CD4-positive, alpha-beta T cell (primary cell): ENCODE measurements at places on chromosomes 16 and 17. TPM values are rescaled to one million over a fixed set of nuclear protein-coding genes. Genes with fewer than 3 reads are reported as not detected.

- no peak for DNase-seq
Measured at GRCh38 chr16:74480150-74481029, 59.1 kb upstream of the CLEC18B start.

GRCh38 chr17:31838636-31839225 lies 20.3 kb downstream of the COPRS start:
- no peak for DNase-seq

GRCh38 chr16:17331071-17331607 lies 139.6 kb downstream of the XYLT1 start:
- no peak for DNase-seq

GRCh38 chr17:31444026-31444425 lies 52.6 kb downstream of the RAB11FIP4 start:
- DNase-seq, result no peak

- no peak for DNase-seq
Measured at GRCh38 chr16:75732871-75733270, 6.6 kb upstream of the CPHXL start.

DNA sequence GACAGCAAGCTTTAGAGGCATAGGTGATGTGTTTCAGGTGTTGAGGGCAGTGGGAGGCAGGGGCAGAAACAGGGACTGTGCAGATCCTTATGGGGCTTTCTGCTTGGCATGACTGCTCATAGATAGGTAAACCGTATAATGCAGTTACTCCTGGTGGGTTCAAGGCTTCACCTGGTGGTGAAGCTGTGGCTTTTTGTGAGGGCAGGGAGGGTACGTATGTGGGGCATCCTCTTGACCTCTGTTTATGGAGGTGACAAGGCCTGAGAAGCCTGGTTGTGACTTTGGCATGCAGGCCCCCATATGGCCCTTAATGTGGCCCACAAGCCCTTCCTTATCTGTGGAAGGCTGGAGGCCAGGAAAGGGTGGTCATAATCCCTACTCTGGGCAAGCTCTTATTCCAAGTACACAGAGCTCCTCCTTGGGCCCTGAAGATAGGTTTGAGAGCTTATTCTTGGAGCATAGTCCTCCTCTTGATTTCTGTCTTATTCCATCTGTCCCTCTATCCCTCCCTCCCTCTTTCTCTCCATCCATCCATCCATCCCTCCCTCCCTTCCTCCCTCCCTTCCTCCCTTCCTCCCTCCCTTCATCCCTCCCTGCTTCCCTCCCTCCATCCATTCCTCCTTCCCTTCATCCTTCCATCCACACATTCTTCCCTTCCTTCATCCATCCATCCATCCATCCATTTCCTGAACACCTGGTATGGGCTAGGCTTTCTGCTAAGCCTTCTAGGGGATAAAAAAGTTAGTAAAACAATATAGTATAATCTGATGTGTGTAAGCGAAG lies 1.3 kb upstream of the CCL16 start:
- DNase-seq, result no peak

DNA sequence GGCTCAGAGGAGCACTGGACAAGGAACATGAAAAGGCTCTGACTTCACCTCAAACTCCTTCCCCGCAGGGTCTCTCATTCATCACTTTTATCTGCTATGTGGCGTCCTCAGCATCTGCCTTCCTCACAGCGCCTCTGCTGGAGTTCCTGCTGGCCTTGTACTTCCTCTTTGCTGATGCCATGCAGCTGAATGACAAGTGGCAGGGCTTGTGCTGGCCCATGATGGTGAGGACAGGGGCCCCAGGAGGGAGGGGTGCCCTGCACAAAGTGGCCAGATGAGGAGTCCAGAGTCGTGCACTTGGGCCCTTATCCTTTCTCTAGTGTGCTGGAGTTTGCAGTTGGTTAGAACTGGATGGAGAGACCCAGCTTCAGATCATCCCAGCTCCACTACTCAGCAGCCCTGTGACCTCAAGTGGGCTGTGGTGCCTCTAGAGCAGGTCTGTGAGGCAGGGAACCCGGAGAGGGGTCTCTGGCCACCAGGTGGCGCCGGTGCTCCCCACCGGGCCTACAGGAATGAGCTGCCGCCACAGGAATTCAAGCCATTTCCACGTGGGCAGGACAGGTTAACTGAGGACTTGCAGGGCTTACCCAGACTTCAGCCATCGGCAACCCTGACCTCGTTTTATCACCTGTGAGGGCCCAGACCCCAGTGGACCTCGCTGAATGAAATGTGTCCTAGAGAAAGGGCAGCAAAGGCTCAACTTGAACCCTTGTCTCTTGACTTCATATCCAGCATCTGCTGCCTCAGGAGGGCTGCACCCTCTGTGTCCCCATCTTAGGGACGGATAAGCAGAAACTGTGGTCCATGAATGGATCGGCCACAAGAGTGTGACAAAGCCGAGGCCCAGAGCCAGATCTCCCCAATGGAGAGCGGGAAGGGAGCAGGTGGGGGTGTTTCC lies 4.0 kb downstream of the CMTM3 start:
- DNase-seq, result peak; percentile 76

DNA sequence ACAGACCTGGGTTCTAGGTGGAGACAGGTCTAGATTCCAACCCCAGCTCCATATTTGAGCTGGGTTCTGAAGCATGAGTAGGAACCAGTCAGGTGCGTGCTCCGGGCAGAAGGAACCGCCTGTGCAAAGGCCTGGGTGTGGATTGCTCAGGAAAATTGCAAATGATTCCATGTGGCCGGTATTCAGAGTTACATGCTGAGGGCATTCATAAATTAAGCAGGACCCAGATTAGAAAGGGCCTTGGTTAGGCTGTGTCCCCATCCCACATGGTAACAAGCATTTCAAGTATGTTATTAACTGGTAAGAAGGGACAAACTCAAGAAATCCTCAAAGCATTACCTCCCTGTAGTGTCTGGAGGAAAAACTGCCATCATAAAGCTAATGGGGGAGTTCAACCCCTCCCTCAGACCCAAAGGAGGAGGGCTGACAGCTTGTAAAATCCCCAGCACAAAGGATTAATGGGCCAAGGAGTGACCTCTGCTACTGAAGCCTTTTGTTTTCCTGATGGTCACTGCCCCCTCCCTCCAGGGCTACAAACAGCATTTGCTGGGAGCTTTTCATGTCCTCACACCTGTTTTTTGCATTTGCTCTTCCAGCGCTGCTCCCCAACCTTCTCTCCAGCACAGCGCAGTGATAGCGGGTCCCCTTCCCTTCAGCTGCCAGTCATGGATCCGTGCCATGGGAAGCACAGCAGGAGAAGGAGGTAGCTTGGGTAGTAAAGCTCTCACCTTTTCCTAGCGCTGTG lies 218.0 kb downstream of the C16orf95 start:
- DNase-seq, result no peak

The SNRNP25 gene
- 4.8 TPM for total RNA-seq

GRCh38 chr17:48412841-48413240 lies 17.2 kb downstream of the SKAP1 start:
- no peak for DNase-seq

DNA sequence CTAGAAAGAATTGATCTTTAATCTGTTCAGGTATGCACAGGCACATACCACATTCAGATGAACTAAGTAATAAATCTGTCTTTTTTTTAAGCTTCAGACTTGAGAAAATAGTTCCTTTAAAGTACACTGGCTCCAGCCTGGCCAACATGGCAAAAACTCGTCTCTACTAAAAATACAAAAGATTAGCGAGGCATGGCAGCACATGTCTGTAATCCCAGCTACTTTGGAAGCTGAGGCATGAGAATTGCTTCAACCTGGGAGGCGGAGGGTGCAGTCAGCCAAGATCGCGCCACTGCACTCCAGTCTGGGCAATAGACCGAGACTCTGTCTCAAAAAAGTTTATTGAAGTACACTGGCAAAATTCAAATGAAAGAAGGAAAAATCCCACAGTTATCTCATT lies 111.0 kb upstream of the NETO2 start:
- no peak for DNase-seq
